ENCODE measurements at places on chromosomes 2 and 18.

GRCh38 chr2:107809835-107810234 lies 16.9 kb upstream of the RGPD4 start:
- DNase-seq = no peak

GRCh38 chr2:165698444-165698884 lies 95.6 kb downstream of the GALNT3 start:
- no peak for DNase-seq

DNA sequence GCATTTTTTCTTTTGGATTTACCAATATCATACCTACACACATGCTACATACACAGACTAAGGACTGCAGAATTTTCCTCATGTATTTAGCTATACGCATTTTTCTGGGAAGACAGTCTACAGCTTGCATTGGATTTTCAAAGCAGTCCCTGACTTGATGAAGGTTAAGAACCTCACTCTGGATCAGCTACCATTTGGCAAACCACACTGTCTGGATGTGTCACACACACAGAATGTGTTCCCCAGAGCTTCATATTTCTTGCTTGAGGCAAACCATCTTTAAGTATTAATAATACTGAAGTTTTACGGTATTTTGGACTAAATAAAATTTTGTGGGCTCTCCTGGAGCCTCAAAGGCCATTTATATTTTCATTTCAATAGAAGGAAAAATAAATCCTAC lies 102.3 kb downstream of the TCF4 start:
- no peak for DNase-seq

DNA sequence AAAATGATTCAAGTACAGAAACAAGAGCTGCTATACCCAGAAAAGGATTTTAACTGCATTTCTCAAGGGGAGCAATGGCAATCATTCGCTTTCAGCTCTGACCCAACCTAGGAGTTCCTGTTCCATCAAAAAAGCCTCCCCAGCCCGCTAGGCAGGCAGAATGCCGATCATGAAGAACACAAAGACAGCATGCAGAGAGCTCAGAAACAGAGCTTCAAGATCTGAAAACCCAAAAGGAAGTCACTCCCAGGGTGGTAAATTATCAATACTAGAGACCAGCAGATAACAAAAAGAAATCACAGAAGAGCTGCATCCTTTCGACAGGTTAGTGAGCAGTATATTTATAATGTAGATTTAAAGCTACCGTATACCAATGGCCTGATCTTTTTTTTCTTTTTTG lies 84.8 kb upstream of the CRIM1 start:
- no peak for DNase-seq

DNA sequence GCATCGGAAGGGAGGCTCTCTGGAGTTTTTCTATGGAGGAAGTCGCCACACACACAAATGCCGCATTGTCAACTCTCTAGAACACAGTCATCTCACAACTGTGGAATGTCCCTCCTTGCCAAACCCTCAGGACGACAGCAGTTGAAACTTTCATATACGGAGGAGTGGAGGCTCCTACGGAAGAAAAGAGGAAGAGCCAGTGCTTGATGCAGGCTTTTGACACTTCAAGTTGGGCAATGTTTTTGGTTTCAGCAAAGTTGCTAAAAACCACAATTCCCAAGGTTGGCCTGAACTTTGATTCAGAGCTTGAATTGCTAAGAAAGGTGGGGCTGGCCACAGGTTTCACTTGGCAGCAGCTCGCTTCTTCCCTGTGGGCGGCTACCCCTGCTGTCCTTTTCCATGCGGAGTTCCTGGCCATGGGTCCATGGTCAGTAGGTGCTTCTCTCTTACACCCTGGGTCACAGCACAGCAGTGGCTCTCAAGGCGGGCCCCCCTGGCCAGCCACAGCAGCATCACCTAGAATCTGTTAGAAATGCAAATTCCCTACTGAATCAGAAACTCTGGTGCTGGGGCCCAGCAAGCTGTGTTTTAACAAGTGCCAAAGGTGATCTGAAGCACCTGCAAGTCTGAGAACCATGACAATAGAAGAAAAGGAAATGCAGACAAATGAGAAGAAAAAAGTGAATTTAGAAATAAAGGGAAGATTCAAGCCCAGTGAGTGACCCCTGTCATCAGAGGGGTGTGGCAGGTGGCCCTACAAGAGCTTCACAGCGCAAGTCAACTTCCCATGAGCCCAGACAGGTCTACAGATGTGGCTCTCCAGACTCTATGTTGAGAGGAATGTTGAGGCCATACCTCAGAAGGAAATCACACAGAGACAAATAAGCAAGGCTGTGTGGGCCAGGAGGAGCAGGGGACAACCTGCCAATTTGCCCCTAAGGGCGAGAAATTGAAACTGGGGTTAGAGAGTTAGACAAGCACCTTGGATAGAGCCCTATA lies 856.4 kb downstream of the RNF144A start:
- no peak for DNase-seq

- no peak for DNase-seq
Observed at GRCh38 chr18:38796762-38797161, 1231.2 kb upstream of the CELF4 start.

GRCh38 chr2:204321910-204322751 lies 223.1 kb upstream of the PARD3B start:
- no peak for DNase-seq

GRCh38 chr18:42298759-42299675 lies 344.0 kb downstream of the PIK3C3 start:
- peak; percentile 1 for DNase-seq

DNA sequence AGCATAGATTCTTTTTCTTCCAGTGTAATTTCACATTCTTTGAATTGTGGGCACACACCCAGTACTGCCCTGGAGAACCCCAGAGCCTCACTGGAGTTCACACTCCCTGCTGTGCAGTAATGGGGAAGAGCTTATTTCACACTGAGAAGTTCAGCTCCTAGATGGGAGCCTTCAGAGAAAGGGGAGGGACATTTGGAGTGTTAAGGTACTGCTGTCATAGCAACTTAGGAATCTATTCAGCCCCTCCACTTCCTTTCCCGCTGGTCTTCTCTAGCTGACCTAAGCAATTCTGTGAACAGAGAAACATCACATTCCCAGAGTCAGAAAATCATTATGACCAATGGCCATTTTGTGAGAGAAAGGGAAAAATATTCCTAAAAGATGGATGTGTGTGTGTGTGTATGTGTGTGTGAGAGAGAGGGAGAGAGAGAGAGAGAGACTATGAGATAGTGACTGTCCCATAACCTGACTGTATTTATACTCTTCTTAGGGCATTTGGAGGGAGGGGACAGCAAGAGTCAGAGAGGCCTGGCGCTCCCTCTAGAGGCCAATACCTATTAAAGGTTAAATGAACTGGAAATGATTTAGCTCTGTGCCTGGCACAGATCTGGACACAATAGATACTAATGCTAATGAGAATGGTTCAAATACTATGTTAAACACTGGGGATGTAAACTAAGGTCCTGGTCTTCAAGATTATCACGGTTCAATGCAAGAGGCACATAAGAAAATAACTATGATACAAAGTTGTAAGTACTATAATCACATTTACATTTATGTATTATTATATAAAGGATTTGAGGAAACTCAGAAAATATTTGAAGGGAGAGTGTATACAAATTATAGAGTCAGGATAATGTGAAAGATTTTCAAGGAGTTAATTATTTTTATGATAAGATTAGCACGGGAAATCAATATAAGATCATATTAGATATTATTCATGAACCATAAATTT lies 41.5 kb upstream of the RPE start:
- no peak for DNase-seq

DNA sequence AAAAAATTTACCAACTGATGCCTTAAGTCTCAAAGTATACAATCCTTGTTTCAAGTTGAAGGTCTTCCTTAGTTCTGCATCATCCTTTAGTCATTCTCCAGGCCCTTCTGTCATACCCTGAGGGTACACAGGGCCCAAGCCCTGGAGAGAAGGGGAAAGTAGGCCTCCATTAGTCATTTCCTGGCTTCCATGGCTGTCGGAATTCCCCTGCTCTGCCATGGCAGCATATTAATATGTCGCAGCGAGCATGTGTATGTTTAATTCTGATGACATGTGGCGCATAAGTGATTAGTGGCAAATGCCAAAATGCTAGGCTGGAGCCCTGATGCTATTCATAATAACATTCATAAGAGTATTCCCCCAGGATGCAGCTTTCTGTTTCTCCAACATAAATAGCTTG lies 22.1 kb downstream of the GPR39 start:
- DNase-seq = peak; percentile 31

- no peak for DNase-seq
Observed at GRCh38 chr2:191459158-191459557, 214.0 kb downstream of the MYO1B start.

GRCh38 chr2:84954329-84954728 lies 16.6 kb upstream of the KCMF1 start:
- no peak for DNase-seq

GRCh38 chr2:11719230-11719977 lies 27.0 kb upstream of the LPIN1 start:
- no peak for DNase-seq

- no peak for DNase-seq
Observed at GRCh38 chr2:181948227-181948626, 37.4 kb upstream of the PPP1R1C start.

Measured in GOT3 (cell line).